Breast epithelium (tissue), 4 donors: ENCODE measurements at places on chromosomes 7 and 10.
A peak's percentile ranks its signal among the peaks of the same experiment; 100 is the strongest.

DNA sequence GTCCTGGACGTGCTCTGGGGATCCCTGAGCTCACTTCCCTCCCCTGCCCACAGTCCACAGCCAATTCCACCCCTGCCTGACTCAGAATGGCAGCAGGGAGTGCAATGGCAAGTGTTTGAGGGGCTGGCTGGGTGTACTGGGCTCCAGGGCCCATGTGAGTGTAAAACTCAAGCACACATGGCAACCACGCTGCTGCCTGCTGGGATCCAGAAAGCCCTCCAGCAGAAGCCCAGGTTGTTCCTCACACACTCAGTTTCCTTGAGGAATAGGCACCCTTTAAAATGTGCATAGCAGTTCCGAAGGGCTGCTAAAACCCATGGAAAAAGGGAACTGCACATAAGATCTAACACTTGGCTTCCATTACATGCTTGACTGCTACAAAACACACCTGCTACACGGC is 11.3 kb upstream of the ATP6V0A4 start:
- H3K27me3 ChIP-seq: no peaks in the 10 kb centered on the region
- DNase-seq: no peak
- H3K4me1 ChIP-seq: no peaks in the 10 kb centered on the region
- no peak overlapping the region for H3K4me3 ChIP-seq
- no peaks in the 10 kb centered on the region for H3K36me3 ChIP-seq

DNA sequence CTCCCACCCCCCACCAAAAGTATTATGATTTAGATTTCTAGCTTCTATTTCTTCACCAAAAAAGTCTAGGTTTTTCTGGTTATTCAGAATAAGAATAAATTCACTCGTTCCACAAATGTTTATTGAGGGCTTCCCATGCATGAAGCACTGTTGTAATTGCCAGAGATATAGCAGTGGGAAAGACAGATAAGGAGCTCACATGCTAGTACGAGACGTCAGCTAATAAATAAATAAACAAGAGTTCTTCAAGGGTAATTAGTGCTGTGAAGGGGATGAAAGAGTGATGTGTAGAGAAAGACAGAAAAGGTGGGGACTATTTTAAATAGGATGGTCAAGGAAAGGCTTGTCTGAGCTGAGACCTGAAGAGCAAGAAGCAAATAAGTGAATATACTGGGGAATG is 38.1 kb upstream of the SEPTIN7 start:
- H3K27me3 ChIP-seq: no peaks in the 10 kb centered on the region
- H3K4me1 ChIP-seq: no peaks in the 10 kb centered on the region
- no peak overlapping the region for H3K27ac ChIP-seq
- H3K4me3 ChIP-seq: no peak overlapping the region
- DNase-seq: no peak

- no peak overlapping the region for H3K4me3 ChIP-seq
- H3K27me3 ChIP-seq: no peaks in the 10 kb centered on the region
- no peaks in the 10 kb centered on the region for H3K4me1 ChIP-seq
- H3K36me3 ChIP-seq: no peaks in the 10 kb centered on the region
Observed at GRCh38 chr7:117630501-117630900, 150.7 kb downstream of the CFTR start.

- H3K4me3 ChIP-seq: no peak overlapping the region
- no peaks in the 10 kb centered on the region for H3K4me1 ChIP-seq
- H3K27ac ChIP-seq: peak overlapping the region; percentile 75
- H3K27me3 ChIP-seq: no peaks in the 10 kb centered on the region
Observed at GRCh38 chr10:50431791-50432190, 180.5 kb upstream of the ASAH2 start.

DNA sequence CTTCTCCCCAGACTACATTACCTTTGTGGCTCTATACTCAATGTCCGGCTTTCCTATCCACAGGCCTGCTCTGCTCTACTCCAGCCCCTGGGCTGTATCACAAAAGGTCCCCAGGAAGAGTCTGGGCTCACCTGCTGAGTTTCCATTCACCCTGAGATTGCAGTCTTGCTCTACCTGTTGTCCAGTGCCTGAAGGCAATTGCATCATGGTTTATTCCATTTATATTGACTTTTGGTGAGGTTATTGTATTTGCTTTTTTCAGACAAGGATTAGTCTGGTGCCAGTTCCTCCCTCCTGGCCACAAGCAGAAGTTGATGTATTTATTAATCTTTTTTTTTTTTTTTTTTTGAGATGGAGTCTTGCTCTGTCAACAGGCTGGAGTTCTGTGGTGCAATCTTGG is 273.1 kb downstream of the XPNPEP1 start:
- no peak overlapping the region for H3K4me3 ChIP-seq
- H3K27me3 ChIP-seq: no peaks in the 10 kb centered on the region
- no peaks in the 10 kb centered on the region for H3K4me1 ChIP-seq
- DNase-seq: no peak

GRCh38 chr10:29387269-29387668 is 98.4 kb downstream of the LYZL1 start:
- no peaks in the 10 kb centered on the region for H3K36me3 ChIP-seq
- no peak overlapping the region for H3K27ac ChIP-seq
- no peaks in the 10 kb centered on the region for H3K4me1 ChIP-seq
- no peak for DNase-seq
- no peak overlapping the region for H3K4me3 ChIP-seq

GRCh38 chr7:154770361-154770760 is 232.6 kb downstream of the PAXIP1 start:
- H3K27me3 ChIP-seq: no peaks in the 10 kb centered on the region
- H3K4me3 ChIP-seq: no peak overlapping the region
- no peak for DNase-seq
- no peaks in the 10 kb centered on the region for H3K36me3 ChIP-seq
- no peaks in the 10 kb centered on the region for H3K4me1 ChIP-seq

DNA sequence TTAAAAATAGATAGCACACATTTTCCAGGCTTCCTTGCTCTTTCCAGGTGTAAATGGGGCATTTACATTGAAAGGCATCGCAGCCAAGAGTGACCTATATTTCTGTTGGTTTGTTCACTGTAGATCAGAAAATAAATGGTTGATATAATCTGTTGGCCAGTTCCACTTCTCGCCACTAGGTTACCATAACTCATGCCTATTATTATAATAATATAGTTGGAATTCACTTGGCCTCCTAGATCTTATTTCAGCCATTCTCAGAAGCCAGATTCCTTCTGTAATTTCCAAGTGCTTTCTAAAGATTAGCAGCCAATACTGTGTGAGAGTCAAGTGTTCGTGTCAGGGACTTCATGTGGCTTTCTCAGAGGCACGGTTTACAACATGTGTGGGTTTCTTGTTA is 179.5 kb downstream of the DNAH11 start:
- H3K4me3 ChIP-seq: no peak overlapping the region
- H3K4me1 ChIP-seq: no peaks in the 10 kb centered on the region
- DNase-seq: no peak
- H3K27me3 ChIP-seq: no peaks in the 10 kb centered on the region
- H3K27ac ChIP-seq: no peak overlapping the region
- no peaks in the 10 kb centered on the region for H3K36me3 ChIP-seq

DNA sequence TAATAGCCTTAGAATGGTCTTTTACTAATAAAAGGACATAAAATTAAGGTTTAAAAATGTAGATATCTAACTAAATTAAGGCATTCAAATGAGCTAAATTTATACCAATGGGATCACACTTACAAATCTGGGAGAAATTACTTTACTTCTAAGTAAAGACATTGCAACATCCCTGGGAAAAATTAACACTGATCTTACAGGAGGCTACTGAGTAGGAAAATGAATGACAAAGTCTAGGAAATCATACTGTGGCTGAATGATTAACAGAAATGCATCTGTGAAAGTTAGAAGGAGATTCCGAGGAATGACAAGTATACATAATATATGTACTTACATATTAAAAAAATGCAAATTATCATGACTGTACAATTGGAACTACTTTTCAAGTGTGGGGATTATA is 38.3 kb downstream of the CACNA2D1 start:
- no peak overlapping the region for H3K27ac ChIP-seq
- DNase-seq: no peak
- H3K4me1 ChIP-seq: no peaks in the 10 kb centered on the region
- no peaks in the 10 kb centered on the region for H3K36me3 ChIP-seq
- H3K4me3 ChIP-seq: no peak overlapping the region

DNA sequence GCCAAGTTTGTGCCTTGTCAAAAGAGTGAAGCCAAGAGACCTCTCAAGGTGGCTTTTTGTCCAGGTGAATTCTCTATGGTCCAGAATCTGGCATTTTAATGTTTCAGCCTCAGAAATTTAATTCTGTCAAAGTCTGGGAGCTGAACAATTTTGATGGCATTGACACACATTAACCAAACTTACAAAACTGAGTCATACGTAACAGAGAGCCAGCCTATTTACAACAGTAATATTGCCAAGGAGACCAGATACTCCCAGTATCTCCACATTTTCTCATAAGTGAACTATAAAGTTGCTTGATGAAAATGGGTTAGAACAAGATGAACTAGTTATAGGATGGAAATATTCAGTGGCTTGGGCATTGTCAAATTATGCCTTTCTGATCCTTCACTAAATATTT is 43.8 kb downstream of the PDE6C start:
- no peaks in the 10 kb centered on the region for H3K36me3 ChIP-seq
- no peaks in the 10 kb centered on the region for H3K27me3 ChIP-seq
- H3K4me1 ChIP-seq: no peaks in the 10 kb centered on the region

DNA sequence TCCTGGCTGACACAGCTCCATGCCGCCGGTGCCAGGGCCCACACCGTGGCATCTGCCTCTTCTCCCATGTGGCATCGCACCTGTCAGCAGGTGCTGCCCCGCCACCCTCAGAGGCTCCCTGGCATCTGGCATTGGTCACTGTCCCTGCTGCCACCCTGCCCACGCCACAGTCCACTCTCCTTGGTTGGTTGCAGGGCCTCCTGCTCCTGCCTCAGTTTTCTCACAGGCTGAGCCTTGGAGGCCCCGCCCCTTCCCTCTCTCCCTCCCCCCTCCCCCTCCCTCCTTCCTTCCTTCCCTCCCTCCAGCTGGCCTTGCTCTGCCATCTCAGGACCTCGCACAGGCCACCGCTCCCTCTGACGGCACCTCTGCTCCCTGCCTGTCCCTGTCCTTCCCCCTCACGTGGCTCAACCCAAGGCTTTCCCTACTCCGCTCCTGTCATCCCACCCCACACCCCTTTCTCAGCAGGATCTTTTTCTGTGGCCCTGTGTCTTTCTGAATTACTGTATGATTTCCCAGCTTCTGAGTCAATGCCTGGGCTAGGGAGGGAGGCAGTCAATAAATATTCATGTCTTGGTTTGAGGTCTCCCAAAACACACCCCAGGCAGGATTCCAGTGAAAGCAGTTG is 87.4 kb downstream of the INPP5A start:
- no peaks in the 10 kb centered on the region for H3K4me1 ChIP-seq
- H3K27me3 ChIP-seq: no peaks in the 10 kb centered on the region
- no peak for DNase-seq
- no peak overlapping the region for H3K4me3 ChIP-seq

GRCh38 chr7:121275204-121275603 is 53.6 kb upstream of the WNT16 start:
- no peaks in the 10 kb centered on the region for H3K27me3 ChIP-seq
- H3K27ac ChIP-seq: no peak overlapping the region
- no peaks in the 10 kb centered on the region for H3K4me1 ChIP-seq
- DNase-seq: no peak

GRCh38 chr10:62996925-62997324 is 136.2 kb upstream of the NRBF2 start:
- no peaks in the 10 kb centered on the region for H3K36me3 ChIP-seq
- H3K4me3 ChIP-seq: no peak overlapping the region
- no peak for DNase-seq
- no peaks in the 10 kb centered on the region for H3K27me3 ChIP-seq

- no peak overlapping the region for H3K4me3 ChIP-seq
- no peak overlapping the region for H3K27ac ChIP-seq
- no peak for DNase-seq
- no peaks in the 10 kb centered on the region for H3K27me3 ChIP-seq
- H3K4me1 ChIP-seq: no peaks in the 10 kb centered on the region
- H3K36me3 ChIP-seq: no peaks in the 10 kb centered on the region
Observed at GRCh38 chr10:78456649-78457400, 423.2 kb downstream of the RPS24 start.

GRCh38 chr7:11266101-11266500 is 292.4 kb downstream of the PHF14 start:
- no peaks in the 10 kb centered on the region for H3K36me3 ChIP-seq
- H3K4me1 ChIP-seq: no peaks in the 10 kb centered on the region
- DNase-seq: no peak
- no peaks in the 10 kb centered on the region for H3K27me3 ChIP-seq
- no peak overlapping the region for H3K4me3 ChIP-seq
- no peak overlapping the region for H3K27ac ChIP-seq

GRCh38 chr7:115274-115911 is 77.0 kb upstream of the FAM20C start:
- H3K27ac ChIP-seq: peak overlapping the region; percentile 54
- H3K4me1 ChIP-seq: no peaks in the 10 kb centered on the region
- DNase-seq: no peak
- H3K27me3 ChIP-seq: no peaks in the 10 kb centered on the region

DNA sequence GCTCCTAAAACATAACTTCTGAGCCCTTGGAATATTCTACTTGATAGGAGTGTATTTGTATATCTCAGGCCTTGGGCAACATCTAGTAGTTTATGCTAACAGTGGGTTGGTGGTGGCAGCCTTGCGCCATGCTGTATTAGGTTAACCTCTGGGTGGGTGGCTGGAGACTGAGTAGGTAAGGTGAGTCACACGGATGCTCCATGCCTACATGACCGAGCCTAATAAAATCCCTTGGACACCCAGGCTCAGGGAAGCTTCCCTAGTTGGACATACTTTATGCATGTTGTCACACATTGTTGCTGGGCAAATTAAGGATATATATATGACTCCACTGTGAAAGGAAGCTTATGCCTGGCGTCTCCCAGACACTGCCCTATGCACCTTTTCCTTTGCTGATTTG is 6.0 kb upstream of the DAGLB start:
- H3K27me3 ChIP-seq: no peaks in the 10 kb centered on the region
- no peaks in the 10 kb centered on the region for H3K36me3 ChIP-seq
- no peak overlapping the region for H3K27ac ChIP-seq

GRCh38 chr10:97090035-97090434 is 95.7 kb downstream of the SLIT1 start:
- DNase-seq: no peak
- H3K4me1 ChIP-seq: no peaks in the 10 kb centered on the region
- H3K4me3 ChIP-seq: no peak overlapping the region
- peaks cover 8% of the 10 kb centered on the region for H3K27me3 ChIP-seq

GRCh38 chr7:123823898-123824753 is 20.8 kb upstream of the HYAL4 start:
- DNase-seq: no peak
- no peaks in the 10 kb centered on the region for H3K27me3 ChIP-seq
- H3K4me1 ChIP-seq: no peaks in the 10 kb centered on the region
- H3K4me3 ChIP-seq: no peak overlapping the region
- no peak overlapping the region for H3K27ac ChIP-seq

DNA sequence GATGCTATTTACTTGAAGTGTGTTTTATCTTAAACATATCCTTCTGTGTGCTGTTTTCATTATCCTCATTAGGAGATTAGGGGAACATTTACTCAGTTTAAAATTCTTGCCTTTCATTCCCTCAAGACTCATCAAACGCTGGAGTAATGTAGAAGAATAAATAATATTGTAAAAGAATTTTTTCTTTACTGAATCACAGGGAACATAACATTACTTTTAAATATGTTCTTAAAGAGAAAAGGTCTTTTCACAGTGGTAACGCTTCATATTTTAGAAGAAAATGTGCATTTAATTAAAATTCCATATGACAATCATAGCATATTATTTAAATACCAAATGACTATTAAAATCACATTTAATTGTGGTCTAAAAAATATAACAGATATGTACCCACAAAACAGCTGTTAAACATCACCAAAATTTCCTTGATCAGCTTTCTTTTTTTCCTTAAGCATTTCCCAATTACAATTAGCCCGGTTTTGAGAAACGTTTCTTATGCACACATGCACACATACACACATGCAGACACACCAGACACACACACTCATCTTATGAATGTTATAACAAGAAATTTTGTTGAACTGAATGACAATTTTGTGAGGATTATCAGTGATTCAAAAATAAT is 102.0 kb upstream of the GLI3 start:
- H3K27me3 ChIP-seq: no peaks in the 10 kb centered on the region
- no peak overlapping the region for H3K4me3 ChIP-seq
- no peaks in the 10 kb centered on the region for H3K4me1 ChIP-seq
- DNase-seq: no peak
